Adipocyte (in vitro differentiated cells): ENCODE measurements at places on chromosomes 2 and 18.

- no peak for DNase-seq
These were observed 73.3 kb upstream of the CABLES1 start for GRCh38 chr18:23062011-23062410.

- DNase-seq: peak; percentile 62
These were observed 117.1 kb upstream of the SERTAD2 start for GRCh38 chr2:64770781-64771334.

DNA sequence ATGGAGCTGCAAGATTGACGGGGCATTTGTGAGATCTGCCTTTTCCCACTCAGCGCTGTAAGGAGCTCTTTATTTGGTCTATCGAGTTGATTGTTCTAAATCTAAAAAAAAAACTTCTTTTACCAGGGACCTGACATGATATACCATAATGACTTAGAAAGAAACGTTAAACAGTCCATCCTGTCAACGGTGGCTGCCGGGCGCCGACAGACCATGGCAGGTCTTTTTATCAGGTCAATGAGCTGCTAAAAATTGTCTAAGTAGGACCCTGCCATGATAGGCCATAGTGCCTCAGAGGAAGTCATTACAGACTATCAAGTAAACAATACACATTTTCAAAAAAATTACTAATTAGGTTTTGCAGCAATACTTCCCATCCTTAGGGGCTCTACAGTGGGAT, 87.9 kb downstream of the KLHL14 start:
- DNase-seq: no peak

DNA sequence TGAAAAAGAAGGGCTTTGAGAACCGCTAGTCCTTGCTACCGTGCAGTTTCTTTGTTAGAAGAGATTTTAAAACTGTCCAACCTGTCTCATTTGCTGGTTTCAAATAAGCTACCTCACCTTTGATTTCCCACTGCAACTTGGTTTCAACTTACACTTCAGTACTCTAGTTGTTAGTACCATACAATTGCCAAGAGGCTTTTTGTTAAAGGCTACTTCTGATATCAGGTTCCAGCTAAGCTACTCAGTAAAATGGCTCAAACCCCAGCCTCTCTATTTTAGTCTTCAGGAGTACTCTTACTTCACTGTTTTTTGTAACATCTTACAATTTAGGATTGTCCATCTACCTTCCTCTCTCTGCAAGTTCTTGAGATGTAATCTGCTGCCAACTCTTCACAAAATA, 91.6 kb downstream of the INO80D start:
- no peak for DNase-seq

- no peak for DNase-seq
These were observed 26.6 kb downstream of the PTPN18 start for GRCh38 chr2:130382313-130382917.

DNA sequence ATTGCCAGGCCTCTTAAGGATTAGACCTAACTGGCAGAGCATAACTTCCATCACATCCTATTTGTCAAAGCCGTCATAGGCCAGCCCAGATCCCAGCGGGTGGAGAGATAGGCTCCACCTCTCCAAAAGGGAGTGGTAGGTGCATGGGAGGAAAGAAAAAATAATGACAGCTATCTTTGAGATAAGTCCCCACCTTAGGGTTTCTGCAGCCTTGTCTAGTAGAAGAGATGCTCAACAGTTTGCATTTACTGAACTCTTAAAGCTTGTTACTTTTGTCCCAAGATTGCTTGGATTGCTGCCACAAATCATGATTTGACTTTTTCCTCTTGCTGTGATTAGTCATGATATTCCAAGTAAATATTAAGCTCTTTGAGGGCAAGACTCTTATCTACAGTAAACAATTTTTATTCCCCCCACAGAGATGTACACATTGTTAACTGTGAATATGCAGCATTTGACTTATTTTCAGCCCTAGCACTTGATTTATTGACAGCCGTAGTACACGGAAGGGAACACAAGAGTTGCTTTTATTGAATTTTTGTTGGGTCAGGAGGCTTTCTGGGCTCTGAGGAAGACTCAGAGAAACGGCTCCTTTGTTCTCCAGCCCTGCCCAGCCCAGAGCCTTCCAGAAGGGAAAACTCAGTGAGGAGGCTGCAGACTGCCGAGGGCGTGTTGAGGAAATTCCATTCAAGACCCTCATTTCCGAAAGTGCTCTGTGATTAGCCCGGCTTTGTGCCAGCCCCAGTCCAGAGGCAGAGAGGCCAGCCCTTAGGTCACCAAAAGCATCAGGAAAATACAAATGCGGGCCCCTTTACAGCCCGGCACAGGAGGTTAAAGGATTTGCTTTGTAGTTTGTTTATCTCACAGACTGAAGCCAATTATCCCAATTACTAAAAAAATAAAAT, 75.5 kb upstream of the ZNF532 start:
- DNase-seq: peak; percentile 52

DNA sequence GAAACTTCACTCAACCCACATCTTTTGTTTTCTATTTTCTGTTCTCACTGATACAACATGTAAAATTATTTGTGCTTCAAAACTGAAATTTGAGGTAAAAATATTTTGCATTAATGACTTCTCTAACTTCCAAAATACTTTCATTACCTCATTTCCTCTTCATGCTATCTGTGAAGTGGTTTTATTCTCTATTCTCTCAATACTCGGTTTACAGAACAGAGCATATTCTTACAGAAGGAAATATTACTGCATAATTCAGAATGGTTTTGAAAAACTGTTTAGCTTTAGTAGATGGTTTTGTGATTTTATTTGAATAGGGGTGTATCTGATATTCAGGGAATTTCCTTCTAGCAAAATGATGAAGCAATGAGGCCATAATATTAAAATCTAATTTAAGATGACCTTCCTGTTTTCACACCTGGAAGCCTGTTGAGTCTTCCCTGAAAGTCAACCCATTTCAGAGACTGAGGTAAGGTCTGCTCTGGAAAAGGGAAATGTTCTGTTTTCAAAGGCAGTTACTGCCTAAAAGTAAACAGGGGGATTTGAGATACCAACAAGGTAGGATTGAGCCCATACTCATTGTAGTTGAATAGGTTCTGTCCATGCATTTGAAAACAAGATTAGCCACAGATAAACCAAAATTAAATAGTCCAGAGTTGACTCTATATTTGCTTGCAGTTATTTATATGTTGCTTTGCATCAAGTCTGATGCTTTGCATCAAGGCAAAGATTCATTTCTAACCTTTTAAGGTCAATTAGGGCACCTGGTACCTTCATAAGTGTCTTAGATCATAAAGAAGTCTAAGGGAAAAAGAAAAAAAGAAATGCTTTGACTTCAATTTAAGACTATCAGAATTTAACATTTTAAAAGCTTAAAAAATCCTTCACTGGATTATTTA, 50.8 kb upstream of the PEX13 start:
- DNase-seq: no peak

DNA sequence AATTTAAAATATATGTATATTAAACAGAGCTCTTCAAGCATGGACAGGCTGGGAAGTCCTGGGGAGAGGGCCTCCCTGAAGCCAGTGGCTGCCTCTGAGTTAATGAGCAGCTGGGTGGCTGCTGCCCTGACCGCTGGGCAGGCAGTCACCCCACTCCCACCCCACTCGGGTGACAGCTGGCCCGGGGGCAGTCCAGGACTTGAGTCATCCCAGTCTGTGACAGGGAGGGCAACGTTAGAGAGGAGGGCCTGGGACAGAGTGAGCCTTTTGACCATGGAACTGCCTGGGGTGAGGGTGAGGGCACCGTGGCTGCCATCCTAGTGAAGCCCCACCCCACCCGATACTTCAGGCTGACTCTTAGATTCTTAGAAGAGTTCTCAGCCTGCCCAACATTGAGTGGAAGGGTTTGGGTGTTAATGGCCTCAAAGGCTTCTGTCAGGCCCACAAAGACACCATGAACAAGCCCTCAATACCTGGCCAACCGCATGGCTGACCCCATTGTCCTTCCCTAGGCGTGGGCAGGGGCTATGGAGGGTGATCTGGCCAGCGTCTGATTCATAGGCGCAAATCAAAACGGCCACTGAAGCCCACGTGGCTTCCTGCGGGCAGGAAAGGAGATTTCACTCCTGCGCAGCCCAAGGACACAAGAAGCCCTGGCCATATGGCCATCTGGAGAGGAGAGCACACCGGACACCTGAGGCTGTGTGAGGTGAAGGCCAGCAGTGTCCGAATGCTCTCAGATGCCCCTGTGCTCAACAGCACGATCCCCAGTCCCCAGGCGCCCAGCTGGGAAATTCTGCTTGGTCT, 47.5 kb downstream of the MRPS5 start:
- DNase-seq: no peak

DNA sequence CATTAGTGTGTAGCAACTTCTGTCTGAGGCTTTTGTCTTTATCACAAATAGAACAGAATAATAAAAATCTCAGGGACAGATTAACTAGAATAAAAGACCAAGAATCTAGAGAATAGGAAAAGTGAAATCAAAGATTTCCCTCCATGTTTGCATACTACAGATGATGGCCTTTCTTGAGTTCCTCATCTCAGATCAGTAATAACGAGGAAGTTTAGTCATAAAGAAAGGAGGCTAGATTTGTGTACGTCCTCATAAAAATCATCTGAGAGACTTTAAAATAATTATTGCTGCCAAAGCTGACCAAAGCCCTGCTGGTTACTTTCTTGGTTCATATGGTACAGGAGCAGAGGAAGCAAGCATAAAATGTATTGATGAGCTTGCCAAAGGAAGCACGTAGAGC, 117.3 kb downstream of the MIB1 start:
- DNase-seq: no peak

GRCh38 chr2:9760902-9761228, 82.4 kb upstream of the TAF1B start:
- no peak for DNase-seq
